ENCODE measurements at places on chromosomes 13 and 19. TPM values are rescaled to one million over a fixed set of nuclear protein-coding genes. Genes with fewer than 3 reads are reported as not detected.

- peak; percentile 44 for DNase-seq
Measured at GRCh38 chr19:11096210-11096841, 7.1 kb downstream of the LDLR start.

DNA sequence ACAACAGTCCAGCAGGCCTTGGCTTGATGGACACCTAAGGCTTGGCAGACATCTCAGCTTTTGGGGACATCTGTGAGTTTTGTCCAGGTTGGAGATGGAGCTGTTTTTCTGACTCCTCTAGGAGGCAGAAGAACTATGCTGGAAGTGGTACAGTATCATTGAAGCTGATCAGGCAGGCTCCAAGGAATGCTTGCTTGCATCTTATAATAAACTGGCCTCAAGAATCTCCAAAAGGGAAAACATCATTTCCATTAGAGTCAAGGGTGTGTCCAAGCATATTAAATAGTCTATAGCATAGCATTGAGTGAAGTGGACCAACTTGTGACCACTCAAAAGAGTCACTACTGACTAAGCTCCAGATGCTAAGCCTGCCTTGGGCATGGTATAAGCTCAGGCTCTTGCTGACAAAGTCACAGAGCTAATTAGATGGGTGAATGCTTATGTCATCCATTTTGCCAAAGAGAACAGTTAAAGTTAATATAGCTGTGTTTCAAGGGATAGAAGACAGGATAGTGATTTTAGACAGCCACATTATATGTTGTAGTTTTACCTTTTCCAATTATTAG, 216.0 kb downstream of the DNAJC15 start:
- no peak for DNase-seq

DNA sequence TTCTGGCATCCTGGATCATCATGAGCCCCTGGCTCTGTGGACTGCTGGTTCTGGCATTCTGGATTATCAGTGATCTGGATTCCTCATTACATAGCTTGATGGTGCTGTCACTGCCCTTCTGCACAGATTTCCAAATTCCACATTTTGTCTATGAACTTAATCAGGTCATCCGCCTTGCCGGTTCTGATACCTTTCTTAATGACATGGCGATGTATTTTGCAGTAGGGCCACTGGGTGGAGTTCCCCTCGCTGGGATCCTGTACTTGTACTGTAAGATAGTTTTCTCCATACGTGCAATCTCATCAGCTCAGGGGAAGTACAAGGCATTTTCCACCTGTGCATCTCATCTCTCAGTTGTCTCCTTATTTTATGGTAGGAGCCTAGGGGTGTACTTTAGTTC, 24.4 kb upstream of the OR7C2 start:
- no peak for DNase-seq

PVR gene
- 42.8 TPM for total RNA-seq

DNA sequence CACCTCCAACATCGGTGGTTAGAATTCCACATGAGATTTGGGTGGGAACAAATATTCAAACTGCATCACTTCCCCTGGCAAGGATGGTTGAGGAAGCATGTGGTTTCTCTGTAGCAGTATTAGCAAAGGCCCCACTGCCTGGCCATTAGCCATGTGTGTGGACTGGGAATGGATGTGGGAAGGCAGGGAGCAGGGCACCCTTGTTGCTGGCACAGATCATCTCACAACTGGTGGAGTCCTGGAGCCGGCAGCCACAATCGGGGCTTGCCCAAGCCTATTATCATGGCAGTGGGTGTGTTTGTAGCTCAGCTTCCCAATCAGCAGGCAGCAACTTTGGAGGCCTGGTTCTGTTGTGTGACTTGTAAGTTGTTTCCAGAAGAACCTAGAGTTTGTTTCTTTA, 391.9 kb downstream of the DLEU7 start:
- no peak for DNase-seq

GRCh38 chr19:16591803-16592556, 19.8 kb upstream of the SLC35E1 start:
- no peak for DNase-seq
